ENCODE measurements at places on chromosomes 13 and 19.

DNA sequence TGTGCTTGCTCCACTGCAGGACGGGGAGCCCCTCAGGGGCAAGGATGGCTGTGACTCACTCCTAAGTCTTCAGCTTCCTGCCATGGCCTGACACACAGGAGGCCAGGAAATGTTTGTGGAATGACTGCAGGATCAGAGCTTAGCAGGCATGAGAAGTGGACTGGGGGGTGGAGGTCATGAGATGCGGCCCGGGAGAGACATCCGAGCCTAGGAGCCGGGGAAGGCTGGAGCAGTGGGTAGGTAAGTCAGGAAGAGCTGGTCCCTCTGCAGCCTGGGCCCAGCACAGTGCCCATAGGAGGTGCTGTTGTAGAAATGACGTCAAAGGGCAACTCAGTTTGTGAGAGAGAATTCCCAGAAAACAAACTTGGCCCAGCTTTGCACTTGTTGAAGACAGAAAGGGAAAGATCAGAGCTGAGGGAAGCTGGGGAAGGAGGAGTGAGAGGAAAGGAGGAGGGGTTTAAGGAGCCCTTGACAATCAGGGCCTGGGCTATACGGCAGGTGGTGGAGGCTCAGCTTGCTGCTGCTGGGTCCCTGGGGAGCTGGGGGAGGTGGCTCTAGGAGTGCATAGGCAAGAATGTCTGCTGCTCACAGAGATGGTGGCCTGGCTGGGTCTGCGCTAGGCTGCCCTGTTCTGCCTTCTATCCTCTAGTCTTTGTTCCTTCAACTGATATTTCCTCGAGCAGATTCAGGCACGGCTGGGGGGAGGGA is 18.5 kb downstream of the POU2F2 start:
- peak; percentile 58 for DNase-seq

DNA sequence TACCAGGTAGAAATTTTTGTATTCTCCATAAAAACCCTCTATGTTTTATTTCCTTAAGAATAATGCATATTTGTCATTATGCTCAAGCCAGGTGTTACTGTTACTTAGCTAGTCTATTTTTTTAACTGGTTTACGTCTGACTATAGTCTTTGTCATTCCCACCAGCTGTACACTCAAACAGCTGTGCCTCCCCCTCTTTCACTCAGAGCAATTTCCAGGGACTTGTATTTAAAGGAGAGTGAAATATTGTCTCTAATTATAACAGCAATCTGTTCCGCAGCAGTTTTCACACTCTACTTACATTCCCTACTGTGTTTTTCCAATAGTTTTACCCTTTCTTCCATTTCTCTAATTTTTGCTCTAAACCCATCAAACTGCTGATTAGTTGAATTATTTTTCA is 813.6 kb upstream of the MIR17HG start:
- no peak for DNase-seq

DNA sequence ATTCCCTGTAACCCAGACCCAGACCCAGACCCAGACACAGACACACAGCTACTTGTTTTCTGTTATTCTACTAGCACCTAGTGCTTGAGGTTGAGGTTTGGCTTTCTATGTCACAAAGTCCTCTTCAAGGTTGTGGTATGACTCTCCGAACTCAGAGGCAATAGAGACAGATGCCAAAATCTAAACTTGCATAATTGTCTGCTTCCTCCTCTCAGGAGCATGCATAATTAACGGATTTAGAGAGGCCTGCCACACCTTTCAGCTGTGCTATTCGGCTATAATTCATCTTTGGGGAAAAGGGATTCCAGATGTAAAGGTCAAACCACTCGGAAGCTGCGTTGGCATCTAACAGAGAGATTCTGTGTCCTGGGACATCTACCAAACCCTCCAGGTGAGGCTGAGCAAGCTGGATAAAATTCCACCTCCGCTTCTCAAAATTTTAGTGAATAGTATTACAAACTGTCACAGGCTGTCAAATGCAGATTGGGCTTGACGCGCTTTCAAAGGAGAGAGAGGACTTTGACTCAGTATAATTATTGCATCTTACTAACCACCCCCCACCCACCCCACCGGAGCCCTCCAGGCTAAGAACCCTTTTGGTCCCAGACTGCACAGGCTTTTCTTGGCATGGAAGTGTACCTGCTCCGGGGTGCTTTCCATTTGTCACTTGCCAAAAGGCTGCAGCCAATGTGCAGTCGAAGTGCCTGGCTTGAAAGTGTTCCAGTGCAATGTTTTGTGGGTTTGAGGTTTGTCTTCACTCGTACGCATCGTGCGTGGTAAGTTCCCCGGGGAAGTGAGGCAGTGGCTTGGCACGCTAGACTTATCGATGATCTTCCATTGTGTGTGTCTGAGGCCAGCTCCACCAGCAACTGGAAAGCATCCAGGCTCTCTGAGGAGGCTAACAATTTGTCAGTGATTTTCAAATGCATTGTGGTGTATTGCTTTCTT is 194.1 kb downstream of the TDRD3 start:
- no peak for DNase-seq

- DNase-seq = no peak
Measured at GRCh38 chr13:23680845-23681669, 110.8 kb downstream of the TNFRSF19 start.

DNA sequence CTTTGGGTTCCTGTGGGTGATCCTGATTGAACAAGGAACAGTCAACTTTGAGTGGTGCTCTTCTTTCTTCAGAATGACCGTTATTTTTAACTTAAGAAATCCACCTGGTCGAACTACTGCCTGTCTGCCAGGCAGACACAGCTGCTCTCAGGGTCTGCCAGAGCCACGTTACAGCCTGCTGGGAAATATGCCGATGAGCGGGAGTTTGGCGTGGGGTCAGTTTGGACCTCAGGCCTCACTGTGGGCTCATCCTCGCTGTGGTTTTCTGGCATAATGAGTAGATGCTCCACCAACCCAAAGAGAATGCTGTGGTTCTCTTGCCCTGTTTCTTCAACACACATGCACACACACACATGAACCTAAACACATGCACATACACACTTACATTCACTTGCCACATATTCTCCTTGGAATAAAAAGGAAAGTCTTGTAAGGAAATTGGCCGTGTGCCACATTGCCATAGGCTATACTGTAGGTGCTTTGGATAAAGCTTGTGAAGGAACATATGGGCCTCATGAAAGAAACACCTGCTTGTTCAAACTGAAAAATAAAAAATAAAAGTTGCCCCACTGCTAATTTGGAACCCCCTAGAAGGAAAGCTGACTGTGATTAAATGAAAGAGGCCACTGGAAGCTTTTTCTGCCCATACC is 598.7 kb upstream of the KLF12 start:
- no peak for DNase-seq

- no peak for DNase-seq
Measured at GRCh38 chr19:32448026-32448425, 42.5 kb downstream of the DPY19L3 start.

DNA sequence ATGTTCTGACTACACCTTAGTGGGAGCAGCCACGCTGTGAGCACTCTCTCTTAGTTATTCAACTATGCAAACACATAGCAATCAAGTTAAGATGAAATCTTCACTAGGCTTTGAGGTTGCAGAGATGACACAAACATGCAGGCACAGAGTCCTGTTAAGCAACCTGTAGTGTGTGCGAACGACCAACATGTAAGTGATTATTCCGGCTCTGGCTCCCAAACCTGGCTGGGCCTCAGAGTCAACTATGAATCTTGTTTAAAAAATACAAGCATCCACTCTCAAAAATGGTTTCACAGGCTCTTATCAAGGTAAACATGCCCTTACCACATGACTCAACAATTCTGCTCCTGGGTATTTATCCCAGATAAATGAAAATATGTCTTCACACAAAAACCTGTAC is 91.4 kb downstream of the IRS2 start:
- DNase-seq = no peak

DNA sequence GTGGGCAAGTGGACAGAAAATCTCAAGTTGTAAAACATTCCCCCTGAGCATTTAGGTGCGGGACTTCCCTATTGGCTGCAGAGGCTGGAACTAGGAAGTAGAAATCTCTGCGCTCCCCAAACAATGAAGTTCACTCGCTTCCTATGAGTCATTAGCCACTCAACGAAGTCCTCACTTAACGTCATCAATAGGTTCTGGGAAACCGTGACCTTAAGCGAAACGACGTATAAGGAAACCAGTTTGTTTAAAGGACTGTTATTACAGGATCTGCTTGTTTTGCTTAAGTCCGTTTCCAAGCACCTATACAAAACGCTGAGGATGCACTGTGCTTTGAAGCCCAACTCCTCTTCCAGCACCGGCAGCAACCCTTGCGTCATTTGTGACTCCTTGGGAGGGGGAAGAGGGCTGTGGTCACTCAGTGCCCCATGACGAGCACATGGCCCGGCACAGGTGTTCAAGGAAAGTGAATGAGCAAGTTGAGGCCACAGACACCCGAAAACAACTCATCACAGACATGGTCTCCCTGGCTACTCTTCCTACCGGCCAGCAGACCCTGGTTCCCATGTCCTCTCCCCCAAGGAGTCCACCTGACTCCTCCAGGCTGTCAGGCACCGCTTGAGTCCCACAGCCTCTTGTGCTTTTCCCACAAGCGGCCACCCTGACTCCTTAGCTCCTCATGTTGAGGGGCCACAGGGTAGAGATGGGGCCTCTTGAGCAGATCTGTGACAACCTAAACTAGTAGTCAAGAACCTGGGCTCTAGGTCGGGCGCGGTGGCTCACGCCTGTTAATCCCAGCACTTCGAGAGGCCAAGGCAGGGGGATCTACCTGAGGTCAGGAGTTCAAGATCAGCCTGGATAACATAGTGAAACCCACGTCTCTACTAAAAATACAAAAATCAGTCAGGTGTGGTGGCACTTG is 4.8 kb downstream of the RPS16 start:
- DNase-seq = peak; percentile 98

- DNase-seq = no peak
Measured at GRCh38 chr13:40581277-40581579, 85.2 kb downstream of the FOXO1 start.

DNA sequence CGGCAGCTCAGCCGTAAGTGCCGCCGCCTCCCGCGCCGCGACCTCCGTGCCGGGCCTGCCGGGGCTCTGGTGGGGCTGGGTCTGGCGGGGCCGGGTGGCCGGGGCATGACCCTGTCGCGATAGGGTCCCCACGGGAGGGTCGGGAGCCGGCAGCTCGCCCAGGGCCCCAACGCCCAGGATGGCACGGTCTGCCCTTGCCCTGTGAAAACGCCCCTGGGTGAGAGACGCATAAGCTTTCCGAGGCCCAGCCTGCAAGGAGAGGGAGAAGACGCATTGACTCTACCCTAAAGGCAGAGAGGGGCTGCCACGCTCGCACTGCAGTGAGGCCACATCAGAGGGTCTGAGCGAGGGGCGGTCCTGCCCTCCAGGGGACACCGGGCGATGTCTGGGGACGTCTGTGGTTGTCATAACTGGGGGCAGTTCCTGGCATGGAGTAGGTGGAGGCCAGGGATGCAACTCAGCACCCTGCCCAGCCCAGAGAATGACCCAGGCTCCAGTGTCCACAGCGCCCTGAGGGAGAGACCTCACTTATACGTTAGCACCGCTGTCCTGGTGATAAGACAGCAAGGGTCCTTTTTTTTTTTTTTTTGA is 539 bp downstream of the ZNF554 start:
- no peak for DNase-seq

- DNase-seq = no peak
Measured at GRCh38 chr19:13010992-13011652, 15.8 kb downstream of the NFIX start.

DNA sequence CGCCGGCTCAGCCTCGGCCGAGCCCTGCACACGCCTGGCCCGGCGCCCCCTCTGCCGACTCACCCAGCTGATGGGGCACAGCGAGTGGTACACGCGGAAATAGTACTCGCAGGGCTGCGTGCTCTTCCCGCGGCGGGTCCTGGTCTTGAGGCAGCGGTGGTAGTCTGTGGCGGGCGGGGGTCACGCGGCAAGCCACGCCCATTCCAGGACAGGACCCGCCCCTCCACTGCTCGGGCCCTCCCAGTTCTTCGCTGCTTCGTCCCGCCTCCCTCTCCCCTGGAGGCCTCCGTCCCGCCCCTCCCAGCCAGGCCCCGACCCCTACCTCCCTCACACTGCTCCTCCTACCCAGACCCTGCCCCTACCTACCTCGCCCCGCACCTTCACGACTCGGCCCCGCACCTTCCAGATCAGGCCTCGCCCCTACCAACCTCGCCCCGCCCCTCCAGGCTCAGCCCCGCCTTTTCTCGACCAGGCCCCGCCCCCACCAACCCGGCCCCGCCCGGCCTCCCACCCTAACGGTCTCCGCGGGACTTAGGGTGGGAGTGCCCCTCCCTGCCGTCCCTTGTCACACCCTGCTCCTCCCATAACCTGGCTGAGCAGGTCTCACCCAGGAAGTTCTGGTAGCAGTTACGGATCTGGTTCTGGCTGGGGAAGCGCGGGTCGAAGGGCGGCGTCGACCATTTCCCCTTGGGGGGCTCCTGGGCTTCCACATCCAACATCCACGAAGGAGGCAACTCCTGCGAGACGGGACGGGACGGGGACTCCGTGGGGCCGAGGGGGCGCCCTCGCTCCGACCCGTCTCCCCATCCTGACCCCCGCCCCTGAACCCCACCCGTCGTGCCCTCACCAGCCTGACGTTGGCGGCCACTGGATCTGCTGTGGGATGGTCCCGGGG is 469 bp downstream of the COX6B2 start:
- DNase-seq = peak; percentile 45

- DNase-seq = no peak
Measured at GRCh38 chr13:100859861-100860260, 185.3 kb upstream of the TMTC4 start.

- DNase-seq = no peak
Measured at GRCh38 chr13:102688306-102688973, 6.4 kb downstream of the METTL21C start.

- DNase-seq = no peak
Measured at GRCh38 chr13:25743421-25743820, 308.4 kb downstream of the SHISA2 start.

GRCh38 chr13:113105032-113105920 is at the start of gene F7:
TSS of gene F7 (plus strand) at chr13:113105791. CDS start at chr13:113105842, 51 bp downstream.
- no peak for DNase-seq

DNA sequence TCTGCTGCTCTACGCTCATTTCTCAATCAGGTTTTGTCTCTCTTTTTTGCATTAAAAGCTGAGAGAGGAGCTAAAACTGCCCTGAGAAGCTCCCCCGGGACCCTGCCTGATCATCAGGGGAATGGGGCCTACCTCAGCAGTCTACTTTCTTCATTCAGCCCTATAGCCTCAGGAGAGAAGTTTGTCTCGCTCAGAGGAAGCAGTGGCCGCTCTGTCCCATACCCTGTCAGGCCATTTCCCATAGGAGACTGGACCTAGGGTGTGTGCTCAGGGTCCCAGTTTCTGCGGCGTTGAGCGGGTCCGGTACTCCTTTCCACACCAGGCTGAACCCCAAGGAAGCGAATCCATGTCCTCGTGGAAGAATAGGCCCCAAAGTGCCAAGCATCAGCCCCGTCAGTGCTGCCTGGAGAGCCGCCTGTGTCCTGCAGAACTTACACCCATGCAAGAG is 21.7 kb downstream of the UBE2L5 start:
- no peak for DNase-seq

- peak; percentile 59 for DNase-seq
Measured at GRCh38 chr13:51625555-51626345, 41.5 kb downstream of the WDFY2 start.

GRCh38 chr13:40161931-40162330 is 504.5 kb downstream of the FOXO1 start:
- no peak for DNase-seq

Data from lung microvascular endothelial cell (primary cell).